Stimulated activated CD4-positive, alpha-beta T cell treated with anti-CD3 and anti-CD28 coated beads, TNF-alpha, amount 100 ng/mL, for 1 hour (primary cell): ENCODE measurements at places on chromosomes 4 and X.

- DNase-seq = no peak
These were observed 58.1 kb downstream of the DHRSX start for GRCh38 chrX:2442694-2443093.

DNA sequence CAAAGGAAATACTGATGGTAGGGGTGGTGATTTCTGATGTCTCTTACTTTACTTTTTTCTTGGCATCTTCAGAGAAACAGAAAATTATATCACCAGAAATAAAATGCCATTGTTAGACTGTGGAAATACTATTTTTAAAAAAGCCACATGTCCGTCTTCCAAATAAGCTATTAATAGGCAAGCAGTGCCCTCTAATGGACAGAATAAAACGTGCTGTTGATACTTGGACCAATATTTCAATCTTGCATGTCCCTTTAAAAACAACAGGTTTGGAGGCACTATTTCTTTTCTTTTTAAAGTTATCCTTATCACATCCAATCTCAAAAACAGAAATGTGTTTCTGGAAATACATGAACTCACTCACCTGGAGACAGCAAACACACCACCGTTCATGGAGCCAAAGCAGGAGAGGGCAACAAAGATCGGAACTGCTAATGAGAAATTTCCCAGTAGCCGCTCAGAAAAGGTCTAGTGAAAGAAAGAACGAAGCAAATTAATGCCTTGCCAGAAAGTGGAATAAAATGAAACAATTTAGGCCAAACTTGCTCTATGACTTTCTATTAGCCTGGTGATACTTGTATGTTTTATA is 59.2 kb downstream of the SLC7A11 start:
- no peak for DNase-seq

- no peak for DNase-seq
These were observed 115.7 kb upstream of the GATB start for GRCh38 chr4:151876381-151876988.

GRCh38 chr4:111274060-111274459 is 651.2 kb upstream of the PITX2 start:
- DNase-seq = no peak

- no peak for DNase-seq
These were observed 190.9 kb downstream of the SHOX start for GRCh38 chrX:821327-822107.

GRCh38 chrX:151722241-151722846 is 6.5 kb downstream of the FATE1 start:
- no peak for DNase-seq

DNA sequence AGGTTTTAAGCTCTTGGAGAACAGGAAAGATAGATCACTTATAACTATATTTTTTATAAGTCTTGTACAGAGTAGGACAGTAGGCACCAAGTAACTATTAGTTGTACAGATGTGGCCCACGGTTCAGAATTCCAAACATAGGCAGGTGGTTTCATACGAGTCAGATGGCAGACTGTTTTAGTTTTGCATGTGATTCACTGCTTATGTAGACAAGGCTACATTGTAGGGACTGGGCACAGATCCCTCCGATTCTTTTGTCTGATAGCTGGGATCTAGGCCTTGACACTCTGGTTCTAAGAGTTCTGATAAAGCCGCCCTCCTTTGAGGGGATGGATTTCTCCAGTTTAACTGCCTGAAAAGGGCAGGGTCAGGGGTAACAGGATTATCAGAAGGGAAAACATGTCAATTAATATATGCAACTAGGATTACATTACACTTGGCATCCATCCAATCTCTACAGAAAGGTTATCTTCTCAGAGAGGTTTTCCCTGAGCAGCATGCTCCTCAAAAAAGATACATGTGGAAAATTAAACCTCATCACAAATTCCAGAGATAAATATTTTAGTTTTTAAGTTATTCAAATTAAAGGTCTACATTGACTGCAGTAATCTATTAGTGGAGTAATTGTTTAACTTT is 87.8 kb downstream of the SPRY1 start:
- DNase-seq = no peak

DNA sequence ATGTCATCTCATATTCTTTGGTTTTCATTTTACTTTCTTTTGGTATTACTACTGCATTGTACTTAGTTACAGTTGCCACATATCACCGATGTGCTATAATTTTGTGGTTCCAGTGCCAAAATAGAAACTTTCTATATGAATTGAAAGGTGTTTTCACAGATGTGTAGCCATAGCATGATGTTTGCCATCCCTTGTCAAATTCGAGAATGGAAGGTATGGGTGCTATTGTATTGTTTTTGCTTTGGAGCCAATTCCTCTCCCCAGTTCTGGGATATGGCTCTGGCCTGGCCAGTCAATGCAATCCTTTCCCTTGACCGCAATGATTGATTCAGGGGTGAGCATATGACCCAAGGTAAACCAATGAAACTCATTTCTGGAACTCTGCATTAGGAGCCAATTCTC is 86.2 kb upstream of the RPS6KA3 start:
- no peak for DNase-seq
